Stimulated activated CD8-positive, alpha-beta memory T cell treated with anti-CD3 and anti-CD28 coated beads, Interleukin-4, amount 100 ng/mL, for 48 hours (primary cell): ENCODE measurements at places on chromosomes 5 and 9.

DNA sequence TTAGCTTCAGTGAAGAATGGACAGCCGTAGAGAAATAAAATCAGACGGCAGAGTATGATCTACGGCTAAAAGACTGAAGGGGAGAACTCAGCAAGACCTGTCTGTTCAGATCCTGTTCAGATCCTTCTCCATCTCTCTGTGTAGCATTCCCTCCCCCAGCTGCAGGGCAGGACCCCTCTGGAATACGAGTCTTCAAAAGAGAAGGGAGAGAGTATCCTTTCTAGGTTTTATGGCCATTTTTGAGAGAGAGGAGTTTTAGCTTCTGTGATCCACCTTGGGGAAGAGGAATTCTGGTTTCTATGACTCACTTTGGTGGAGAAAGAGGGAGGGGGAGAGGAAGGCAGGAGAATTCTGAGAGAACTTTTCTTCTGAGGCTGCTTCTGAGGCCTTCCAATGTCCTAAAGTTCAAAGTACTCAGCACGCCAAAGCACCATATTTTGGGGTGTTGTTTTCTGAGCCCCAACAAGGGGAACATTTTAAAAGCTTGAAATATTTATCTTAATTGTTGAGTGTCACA lies 194.4 kb upstream of the TLE4 start:
- no peak for DNase-seq

- no peak for DNase-seq
Observed at GRCh38 chr9:133516256-133516960, 8.4 kb downstream of the MYMK start.

- no peak for DNase-seq
Observed at GRCh38 chr9:4106081-4106759, 193.6 kb downstream of the GLIS3 start.

DNA sequence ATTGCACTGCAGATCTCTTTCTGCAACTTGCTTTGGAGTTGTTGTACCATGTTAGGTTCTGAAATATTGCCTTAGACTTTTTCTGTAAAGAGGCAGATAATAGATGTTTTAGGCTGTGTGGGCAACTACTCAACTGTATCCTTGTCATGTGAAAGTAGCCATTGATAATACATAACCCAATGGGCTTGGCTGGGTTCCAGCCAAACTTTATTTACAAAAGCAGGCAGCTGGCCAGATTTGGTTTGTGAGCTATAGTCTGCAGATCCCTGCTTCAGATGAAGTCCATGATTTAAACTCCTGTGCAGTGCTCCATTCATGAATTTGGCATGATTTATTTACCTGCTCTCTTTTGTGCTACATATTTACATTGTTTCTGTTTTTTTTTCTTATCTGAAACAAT lies 300.4 kb downstream of the IRX2 start:
- DNase-seq, result no peak

DNA sequence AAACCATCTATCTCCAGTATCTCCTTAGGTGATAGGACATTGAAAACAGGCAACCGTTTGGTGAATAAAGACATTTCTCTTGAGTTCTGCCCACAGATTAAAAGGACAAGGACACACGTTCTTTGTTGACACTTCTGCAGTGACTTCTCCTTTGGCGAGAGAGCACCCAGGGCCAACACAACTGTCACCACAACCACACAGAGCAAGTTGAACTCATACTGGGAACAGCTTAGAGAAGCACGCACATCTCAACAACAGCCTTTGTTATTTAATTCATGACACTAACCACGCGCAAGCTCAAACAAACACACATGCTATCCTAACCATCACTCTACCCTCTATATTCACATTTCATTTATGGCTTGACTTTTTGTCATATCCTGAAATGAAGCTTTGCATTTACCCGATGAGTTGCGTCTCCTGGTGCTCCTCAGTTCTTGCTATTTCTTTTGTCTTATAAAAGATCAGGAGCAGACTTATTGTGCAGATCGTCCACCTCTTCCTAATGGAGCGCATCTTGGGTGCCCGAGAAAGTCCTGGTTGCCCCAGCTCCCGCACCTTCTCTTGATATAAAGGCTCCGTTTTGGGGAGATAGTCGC lies 543 bp downstream of the ST8SIA4 start:
- peak; percentile 42 for DNase-seq

GRCh38 chr5:15021266-15022046 lies 149.9 kb upstream of the ANKH start:
- no peak for DNase-seq

DNA sequence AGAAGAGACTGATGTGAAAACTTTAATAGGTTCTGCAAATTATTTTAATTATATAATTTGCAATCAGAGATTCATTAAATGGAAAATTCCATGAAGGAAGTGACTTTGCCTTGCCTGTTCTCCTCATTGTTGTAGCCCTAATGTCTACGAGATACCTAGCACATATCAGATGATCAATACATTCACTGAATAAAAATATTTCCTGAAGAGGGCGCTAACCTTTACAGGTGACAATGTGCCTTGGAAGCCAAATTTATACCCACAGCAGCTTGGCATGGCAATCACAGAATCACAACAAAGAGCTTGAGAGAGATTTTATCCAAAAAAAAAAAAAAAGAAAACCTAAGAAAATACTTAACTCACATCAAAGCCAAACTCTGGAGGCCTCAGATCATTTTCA lies 17.4 kb downstream of the HAUS6 start:
- no peak for DNase-seq

DNA sequence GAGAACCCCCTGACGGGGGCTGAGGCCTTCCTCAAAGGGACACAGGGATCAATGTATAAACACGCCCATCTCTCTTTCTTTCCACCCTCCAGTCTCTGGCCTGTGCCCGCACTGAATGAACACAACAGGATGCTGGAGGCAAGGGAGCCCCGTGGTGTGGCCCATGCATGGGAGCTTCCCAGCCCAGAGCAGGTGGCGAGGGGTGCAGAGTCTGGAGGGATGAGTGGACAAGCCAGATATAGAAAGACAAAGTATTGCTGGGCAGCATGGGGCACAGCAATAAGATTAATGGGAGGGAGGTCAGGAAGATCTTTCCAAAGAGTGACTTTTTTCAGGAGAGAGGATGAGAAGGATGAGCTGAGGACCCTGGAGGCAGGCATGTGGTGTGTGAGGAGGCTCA lies 103.7 kb downstream of the C5orf15 start:
- DNase-seq, result no peak

- DNase-seq, result no peak
Observed at GRCh38 chr9:111352545-111352944, 22.5 kb upstream of the OR2K2 start.

- peak; percentile 66 for DNase-seq
Observed at GRCh38 chr5:157342822-157343402, 77.0 kb downstream of the CYFIP2 start.

DNA sequence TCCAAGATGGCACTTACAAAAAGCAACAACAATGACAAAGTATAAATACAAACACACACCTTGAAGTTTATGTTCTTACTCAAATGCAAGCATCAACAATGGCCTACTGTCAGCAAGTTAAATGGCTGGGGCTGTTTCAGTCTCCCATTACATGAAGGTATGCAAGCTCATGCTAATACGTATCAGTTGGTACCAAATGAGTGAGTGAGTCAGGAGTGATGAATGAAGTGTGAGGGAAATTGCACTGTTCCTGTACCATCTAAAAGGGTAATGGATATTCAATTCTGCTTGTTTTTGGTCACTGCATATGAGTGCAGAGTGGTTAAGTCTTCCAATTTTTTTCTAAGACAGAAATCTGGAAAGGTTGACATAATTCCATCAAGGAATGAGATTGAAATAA lies 964.9 kb downstream of the MAT2B start:
- no peak for DNase-seq

GRCh38 chr5:156460471-156460870 lies 133.5 kb downstream of the SGCD start:
- DNase-seq, result no peak

GRCh38 chr9:108377881-108378280 lies 477.9 kb downstream of the ACTL7B start:
- no peak for DNase-seq

- DNase-seq, result no peak
Observed at GRCh38 chr9:131473198-131473885, 29.4 kb upstream of the POMT1 start.

- DNase-seq, result no peak
Observed at GRCh38 chr5:91302305-91302704, 80.8 kb downstream of the ARRDC3 start.

- peak; percentile 29 for DNase-seq
Observed at GRCh38 chr9:133995012-133995896, 3.1 kb upstream of the VAV2 start.

GRCh38 chr5:95738072-95738471 lies 6.9 kb downstream of the RHOBTB3 start:
- DNase-seq, result no peak

- DNase-seq, result peak; percentile 92
Observed at GRCh38 chr5:141650851-141651727, at the start of gene FCHSD1. Gene FCHSD1, minus strand, starts transcription at chr5:141651418. Its CDS starts 50 bp downstream, at chr5:141651368.

DNA sequence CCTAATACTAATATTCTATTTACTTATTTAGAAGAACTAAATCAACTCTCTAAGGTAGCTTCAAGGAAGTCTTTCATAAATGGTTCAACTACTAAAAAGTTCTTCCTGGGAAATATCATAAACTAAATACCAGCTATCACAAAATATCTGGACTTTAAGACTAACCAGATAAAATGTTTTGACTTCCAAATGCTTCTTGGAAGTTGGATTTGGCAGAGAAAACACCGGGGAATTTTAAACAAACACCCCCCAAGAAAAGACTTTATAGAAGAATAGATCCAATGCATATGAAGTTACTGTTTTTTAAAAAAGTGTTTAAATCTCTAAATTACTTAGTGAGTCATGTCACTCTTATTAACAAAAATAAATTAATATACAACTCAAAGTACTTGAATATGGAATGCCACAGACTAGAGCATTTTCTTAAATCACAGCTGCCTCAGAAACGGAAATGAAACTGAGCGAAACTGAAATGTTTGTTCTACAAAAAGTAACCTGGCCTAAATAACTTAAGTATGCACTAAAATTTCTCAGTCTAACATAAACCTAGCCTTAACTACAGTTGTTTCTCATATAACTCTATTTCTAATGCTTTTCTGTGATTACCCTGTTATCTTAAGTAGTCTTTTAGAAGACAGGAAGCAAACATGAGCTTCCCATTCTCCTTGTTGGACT lies 6.8 kb downstream of the ABCA1 start:
- DNase-seq, result no peak

DNA sequence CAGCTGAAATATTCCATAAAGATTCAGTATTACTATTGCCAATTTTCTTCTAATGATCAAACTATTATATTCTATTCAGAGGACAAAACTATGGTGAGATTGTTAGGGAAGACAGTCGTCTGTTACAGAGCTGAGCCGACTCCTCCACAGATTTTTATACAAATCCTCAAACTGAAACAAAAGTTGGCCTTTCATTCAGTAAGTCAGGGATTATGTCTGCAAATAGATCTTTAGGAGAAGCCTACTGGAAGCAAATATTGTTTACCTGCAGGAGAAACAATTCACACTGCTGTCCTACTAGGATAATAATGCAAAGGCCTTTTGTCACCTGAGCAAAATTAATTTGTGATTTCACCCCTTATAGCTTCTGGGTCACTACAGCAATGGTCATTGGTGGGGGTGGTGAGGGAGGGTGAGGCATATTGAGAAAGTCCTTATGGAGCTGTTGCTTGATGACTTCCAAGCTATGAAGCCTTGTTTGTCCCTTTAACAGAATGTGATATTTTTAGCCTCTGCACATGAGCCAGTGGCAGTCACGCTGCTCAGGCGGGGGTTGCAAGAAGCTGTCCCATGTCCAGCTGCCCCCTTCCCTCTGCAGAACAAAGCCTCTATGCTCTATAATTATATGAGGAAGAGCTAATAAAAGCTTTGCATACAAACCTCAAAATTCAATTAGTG lies 200.5 kb upstream of the KLF9 start:
- DNase-seq, result no peak

- DNase-seq, result no peak
Observed at GRCh38 chr9:73684601-73685000, 532.9 kb downstream of the ANXA1 start.

GRCh38 chr9:38700695-38701094 lies 19.2 kb downstream of the FAM240B start:
- DNase-seq, result no peak

DNA sequence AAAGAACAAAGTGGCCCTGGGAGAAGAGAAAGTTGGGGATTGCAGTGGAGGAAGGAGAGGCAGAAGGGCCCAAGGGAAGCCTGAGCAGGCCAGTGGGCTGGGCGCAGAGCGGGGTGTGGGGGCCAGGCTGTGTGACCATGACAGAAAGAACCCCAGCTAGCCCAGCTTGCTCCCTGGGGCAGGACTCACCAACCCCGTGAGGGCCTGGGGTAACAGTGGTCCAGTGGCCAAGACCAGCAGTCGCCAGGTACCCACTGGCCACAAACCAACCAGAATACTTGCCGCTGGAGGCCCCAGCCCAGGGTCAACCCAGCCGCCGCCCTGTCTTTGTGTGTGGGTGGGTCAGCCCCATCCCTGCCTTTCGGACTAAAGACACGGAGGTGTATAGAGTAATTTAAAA lies 146.5 kb downstream of the CACNA1B start:
- no peak for DNase-seq

DNA sequence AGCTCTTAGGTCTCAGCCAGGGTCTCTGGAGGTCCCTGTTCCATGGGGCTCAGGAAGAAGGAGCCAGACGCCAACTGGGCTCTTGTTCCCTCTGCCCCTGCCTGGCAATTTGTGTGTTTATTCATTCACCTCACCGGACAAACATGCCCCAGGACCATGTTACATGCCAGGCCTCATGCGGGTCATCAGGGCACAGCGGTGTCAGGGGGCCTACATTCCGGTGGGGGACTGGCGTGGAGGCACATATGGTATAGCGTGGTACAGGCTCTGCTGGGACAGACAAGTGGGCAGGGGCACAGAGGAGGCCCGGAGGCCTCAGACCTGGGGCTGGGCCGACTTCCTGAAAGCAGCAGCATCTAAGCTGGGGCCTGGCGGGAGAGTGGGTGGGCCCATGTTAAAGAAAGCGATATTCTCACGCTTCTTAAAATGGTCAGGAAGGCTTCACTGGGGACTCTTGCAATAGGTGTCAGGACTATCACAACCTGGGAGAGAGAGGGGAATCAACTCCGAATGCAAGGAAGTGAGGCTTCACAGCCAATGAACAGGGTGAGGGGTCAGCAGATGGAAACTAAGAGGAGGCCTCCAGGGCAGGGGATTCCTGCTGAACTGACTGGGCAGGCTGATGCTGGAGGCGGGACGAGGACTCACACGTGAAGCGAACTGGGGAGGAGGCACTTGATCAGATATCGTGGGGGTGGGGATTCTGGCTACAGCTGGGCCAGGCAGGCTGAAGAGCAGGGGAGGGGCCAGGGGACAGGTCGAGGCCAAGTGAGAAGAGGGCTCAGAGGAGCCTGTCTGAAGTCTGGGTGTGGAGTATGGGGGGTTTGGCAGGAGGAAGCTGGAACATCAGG lies 41.9 kb downstream of the NCS1 start:
- DNase-seq, result no peak

GRCh38 chr5:116409591-116410296 lies 164.9 kb downstream of the SEMA6A start:
- no peak for DNase-seq

- DNase-seq, result no peak
Observed at GRCh38 chr5:124053340-124053739, 541.4 kb downstream of the CSNK1G3 start.

- no peak for DNase-seq
Observed at GRCh38 chr5:81842795-81843398, 92.0 kb upstream of the SSBP2 start.
